Coronary artery (tissue), 2 donors: ENCODE measurements at places on chromosomes 11 and 22.
A peak's percentile ranks its signal among the peaks of the same experiment; 100 is the strongest.

- peak; percentile 79 for DNase-seq
These were observed 457 bp downstream of the CPSF7 start for GRCh38 chr11:61429346-61429690.

DNA sequence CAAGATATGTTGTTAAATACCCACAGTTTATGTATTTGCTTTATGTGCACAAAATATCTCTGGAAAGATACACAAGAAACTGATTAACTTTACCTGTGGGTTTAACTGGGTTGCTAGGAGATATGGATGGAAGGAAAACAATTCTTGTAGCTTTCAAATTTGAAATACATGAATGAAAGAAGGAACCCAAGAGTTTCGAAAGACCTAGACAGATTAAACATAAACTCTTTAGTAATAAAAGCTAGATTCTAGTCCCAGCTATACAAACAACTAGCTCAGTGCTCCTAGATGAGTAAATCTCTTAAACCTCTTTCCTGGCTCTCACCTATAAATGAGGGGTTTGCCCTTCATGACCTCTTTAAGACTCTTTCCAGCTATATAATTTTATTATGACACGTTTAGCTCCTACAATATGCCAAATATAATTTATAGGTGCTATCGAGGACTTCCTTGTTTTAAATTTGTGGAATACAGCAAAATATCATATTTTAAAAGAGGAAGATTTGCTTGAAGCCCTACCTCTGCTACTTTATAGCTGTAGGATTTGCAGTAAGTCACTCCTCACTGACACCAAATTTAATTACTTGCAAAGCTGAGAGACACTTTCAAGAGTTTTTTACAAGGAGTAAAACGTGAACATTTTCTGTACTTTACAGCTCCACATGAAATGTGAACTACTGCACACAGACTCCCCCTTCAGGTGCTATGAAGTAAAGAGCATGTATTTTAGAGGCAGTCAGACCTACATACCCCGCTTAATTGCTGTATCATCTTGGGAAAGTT is 50.7 kb downstream of the RRAS2 start:
- DNase-seq, result no peak

DNA sequence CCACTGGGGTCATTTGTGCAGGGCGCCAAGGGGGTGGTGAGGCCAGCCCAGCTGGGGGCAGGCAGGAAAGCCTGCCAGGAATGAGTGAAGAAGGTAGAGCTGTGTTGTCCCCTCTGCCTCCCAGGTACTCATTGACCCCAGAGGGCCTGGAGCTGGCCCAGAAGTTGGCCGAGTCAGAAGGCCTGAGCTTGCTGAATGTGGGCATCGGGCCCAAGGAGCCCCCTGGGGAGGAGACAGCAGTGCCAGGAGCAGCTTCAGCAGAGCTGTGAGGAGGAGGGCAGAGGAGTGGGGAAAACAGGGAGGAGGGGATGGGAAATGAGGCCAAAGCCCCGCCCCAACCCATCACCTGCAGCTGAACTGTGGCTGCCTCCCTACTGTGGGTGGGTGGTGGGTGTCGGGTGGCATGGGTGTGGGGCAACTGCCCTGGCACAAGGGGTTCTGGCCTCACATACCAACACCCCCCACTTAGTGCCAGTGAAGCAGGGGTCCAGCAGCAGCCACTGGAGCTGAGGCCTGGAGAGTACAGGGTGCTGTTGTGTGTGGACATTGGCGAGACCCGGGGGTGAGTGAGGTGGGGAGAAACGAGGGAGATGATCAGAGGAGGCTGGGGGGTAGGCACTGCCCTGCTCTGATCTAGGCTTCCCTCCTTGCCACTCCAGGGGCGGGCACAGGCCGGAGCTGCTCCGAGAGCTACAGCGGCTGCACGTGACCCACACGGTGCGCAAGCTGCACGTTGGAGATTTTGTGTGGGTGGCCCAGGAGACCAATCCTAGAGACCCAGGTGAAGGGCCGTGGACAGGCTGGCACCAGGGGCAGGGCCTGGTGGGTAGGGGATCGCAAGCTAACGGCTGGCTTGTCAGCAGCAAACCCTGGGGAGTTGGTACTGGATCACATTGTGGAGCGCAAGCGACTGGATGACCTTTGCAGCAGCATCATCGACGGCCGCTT is 3.0 kb downstream of the MUS81 start:
- DNase-seq, result peak; percentile 73

GRCh38 chr11:73295241-73295995 is 12.7 kb upstream of the ARHGEF17 start:
- no peak for DNase-seq

DNA sequence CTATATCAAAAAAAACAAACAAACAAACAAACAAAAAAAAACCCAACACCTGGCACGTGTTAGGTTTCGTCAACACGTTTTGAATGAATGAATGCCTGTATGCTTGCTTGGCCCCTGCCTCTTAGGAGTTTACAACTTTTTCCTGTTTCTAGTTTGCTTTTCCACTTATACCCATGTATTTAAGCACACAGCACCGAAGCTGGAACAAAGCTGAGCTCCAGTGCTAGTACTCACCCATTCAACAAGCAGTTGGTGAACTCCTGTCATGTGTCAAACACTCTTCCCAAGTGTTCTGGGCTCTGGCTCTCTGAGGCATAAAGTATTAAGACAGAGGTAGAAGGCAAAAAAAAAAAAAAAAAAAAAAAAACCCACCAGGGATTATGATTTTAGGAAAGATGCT is 599.3 kb downstream of the BUD13 start:
- no peak for DNase-seq

DNA sequence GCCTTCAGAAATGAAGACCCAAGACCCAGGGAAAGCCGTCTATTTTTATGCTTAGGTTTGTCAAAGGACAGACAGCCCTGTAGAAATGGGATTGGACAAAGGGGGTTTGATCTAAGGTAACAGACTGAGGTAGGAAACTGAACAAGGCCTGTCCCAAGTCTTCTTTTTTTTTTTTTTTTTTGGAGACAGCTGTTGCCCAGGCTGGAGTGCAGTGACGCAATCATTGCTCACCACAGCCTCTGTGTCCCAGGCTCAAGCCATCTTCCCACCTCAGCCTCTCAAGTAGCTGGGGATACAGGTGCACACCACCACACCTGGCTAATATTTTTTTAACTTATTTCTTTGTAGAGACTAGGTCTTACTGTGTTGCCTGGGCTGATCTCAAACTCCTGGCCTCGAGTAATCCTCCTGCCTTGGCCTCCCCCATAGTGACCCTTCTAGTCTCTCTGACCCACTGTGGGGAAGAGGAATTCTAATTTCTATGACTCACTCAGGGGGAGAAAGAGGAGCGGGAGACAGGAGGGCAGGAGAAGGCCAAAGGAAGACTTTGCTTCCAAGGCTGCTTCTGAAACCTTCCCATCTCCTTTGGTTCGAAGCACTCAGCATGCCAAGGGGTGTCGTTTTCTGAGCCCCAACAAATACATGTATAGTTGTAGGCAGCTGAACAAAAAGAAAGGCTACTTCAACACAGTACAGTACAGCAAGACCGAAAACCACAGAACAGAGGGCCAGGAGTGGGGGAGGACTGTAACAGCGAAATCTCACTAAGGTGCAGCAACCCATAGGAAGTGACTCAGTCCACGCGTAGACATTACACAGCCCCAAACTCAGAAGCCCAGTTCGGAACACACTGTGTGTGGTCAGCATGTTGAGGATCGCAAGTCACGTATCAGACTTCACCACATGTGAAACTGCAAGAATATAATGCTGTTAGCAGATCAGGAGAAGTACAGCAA is 872 bp downstream of the TMA7B start:
- DNase-seq, result no peak

DNA sequence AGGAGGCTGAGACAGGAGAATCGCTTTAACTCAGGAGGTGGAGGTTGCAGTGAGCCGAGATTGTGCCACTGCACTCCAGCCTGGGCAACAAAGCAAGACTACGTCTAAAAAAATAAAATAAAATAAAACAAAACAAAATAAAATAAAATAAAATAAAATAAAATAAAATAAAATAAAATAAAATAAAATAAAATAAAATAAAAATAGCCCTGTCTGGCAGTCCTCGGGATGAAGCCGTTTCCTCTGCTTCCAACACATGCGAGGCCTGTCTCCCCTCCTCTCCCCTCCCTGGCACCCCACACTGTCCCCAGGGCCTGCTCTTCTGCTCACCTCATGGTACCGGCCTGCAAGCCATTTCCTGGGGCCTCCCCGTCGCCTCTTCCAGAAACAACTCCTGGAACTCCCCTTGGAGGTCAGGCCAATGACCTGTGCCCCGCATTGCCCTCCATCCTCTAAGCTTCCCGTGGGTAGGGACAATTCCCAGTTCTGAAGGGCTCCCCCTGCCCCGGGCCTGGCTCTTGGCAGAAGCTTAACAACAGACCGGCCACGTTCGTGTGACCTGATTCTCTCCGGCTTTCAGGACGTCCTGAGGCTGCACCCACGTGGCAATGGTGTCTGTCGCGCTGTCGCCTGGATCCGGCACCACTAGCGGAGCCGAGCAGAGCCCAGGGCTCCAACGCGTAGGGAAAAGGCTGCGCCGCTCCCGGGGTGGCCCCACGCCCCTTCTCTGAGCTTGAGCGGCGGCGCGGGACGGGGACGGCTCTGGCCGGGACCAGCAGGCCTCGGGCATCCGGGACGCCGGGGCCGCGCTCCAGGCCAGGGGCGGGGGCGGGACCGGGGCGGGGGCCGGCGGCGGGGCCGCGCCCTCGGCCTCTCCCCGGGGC is 456 bp upstream of the PARVB start:
- DNase-seq, result no peak

- no peak for DNase-seq
These were observed 230.8 kb downstream of the GUCY1A2 start for GRCh38 chr11:106787454-106787853.

DNA sequence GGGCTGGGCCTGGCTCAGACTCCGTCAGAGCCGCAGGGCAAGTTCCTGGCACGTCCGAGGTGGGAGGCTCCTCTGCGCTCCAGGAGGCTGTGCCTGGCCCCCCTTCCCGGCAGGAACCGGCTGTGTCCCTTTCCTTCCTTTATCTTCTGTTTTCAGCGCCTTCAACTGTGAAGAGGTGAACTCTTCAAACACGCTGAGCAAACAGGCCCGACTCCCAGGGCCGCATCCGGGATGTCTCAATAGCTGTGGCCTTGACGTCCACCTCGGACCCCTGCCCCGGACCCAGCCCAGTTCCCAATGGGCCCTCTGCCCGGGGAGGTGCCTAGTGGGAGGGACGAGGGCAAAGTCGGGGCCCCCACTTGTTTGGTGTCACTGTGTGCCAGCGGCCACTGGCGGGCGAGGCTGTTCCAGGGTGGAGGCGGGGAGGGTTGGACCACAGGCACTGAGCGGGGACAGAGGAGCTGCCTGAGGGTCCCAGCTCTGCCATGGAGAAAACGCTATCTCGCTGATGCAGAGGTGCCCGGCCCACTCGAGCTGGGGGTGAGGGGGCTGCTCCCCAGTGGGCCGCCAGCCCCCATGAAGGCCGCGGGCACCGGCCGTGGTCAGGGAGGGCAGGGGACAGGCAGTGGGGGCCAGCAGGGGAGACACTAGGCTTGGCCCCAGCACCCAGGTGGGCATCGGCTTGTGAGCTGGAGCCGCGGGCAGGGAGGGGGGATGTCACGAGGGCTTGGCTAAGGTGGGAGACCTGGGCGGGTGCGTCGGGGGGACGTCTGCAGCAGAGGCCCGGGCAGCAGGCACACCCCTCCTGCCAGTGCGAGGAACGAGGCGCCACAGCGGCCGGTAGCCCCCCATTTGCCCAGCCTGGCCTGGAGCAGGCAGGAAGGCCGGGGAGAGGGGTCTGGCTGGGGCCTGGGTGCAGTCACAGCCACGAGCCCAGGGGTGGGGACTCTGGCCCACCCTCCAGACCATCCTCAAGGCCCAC is 2.7 kb upstream of the MUC5B start:
- no peak for DNase-seq

GRCh38 chr11:117160826-117161225 is 16.7 kb downstream of the PAFAH1B2 start:
- no peak for DNase-seq

DNA sequence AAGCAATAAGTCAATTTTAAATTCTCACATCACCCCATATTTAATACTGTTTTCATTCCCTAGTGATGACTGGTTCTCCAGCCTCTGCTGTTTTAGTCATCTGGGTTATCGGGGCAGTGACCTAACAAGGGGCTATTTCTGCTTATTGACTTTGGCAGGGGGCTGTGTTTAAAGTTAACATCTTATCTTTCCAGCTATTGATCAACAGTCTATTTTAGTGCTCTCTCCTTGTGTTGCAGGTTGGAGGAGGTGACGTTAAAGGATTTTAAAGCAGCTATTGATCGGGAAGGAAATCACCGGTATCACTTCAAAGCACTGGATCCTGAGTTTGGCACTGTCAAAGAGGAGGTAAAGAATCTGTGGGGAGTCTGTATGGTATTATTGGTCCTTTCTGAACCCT is 7.7 kb upstream of the DLAT start:
- DNase-seq, result no peak

DNA sequence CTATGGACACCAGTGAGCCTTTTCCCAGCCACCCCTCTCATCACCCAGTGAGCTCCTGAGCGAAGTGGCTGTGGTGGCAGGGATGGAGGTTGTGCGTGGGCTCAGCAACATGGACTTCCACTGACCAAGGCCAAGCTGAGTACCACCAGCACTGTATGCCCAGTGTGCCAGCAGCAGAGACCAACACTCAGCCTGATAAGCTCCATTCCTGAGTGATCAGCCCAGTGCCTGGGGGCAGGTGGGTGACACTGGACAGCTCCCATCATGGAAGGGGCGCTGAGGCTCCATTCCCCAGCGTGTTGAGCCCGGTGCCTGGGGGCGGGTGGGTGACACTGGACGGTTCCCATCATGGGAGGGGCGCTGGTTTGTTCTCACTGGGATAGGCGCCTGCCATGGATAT is 17.6 kb upstream of the CD81 start:
- DNase-seq, result no peak

GRCh38 chr11:73983741-73984538 is 1.3 kb upstream of the UCP2 start:
- DNase-seq, result no peak

GRCh38 chr11:35524780-35525179 is 636 bp downstream of the PAMR1 start:
- DNase-seq, result no peak

- no peak for DNase-seq
These were observed 5.1 kb downstream of the JAML start for GRCh38 chr11:118219732-118220131.

DNA sequence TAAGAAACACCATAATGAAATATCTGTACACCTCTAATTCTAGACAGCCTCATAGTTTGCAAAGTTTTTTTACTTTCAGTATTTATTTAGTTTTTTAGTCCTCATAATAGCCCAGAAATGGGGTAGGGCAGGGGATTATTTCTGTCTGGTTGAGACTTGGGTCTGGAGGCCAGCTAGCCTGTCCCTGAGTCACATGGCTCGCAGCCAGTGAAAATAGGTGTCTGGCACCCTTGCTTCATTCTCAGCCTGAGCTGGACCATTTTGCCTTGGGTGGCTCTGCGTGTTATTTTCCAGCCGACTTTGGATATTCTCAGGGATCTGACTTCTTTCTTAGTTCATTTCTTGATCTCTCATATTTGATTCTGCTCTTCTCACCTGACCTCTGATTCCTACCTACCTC is 123.9 kb upstream of the NARS2 start:
- DNase-seq, result peak; percentile 88

GRCh38 chr22:42752912-42753311 is 32.2 kb upstream of the A4GALT start:
- no peak for DNase-seq

GRCh38 chr11:117806846-117807245 is 9.8 kb upstream of the DSCAML1 start:
- DNase-seq, result no peak
